ENCODE measurements at places on chromosomes 2 and 18. TPM values are rescaled to one million over a fixed set of nuclear protein-coding genes. Genes with fewer than 3 reads are reported as not detected.

- no peak for DNase-seq
Observed at GRCh38 chr2:13218205-13218604, 501.5 kb downstream of the TRIB2 start.

GRCh38 chr2:129857200-129857599 is 122.3 kb upstream of the RAB6C start:
- DNase-seq, result no peak

DNA sequence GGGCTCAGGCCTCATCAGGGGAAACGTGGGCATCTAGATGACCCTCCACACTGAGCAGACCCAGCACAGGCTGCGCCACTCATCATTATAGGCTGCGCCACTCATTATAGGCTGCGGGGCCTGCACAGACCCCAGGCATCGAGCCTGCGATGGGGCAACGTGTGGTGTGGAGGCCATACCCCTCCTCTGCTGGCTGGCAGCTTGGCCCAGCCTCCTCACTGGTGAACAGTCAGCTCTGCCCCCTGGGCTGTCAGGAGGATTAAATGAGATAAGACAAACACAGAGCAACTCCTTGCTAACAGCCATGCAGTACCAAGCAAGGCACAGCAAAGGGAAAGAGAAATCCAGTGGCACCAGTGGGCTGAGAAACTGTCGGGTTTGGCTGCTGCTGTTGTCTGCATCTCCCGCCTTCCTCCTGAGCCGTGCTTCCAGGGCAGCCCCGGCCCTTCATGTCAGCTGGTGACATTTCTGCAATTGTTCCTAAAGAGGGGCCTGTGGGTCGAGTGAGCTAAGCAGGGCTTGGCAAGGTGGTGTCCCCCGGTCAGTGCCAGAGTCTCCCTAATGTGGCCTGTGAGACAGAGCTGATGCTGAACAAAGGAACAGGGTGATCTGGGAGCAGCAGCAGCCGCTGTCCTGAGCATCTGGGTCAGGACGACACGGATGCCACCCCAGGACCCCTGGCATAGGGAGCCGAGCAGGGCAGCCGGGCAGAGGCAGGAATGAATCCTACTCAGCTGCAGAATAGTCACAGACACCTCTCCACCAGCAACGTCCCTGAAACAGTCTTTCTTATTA is 48.7 kb downstream of the RRM2 start:
- DNase-seq, result no peak

GRCh38 chr2:233117811-233118647 is 57.9 kb downstream of the INPP5D start:
- no peak for DNase-seq

DNA sequence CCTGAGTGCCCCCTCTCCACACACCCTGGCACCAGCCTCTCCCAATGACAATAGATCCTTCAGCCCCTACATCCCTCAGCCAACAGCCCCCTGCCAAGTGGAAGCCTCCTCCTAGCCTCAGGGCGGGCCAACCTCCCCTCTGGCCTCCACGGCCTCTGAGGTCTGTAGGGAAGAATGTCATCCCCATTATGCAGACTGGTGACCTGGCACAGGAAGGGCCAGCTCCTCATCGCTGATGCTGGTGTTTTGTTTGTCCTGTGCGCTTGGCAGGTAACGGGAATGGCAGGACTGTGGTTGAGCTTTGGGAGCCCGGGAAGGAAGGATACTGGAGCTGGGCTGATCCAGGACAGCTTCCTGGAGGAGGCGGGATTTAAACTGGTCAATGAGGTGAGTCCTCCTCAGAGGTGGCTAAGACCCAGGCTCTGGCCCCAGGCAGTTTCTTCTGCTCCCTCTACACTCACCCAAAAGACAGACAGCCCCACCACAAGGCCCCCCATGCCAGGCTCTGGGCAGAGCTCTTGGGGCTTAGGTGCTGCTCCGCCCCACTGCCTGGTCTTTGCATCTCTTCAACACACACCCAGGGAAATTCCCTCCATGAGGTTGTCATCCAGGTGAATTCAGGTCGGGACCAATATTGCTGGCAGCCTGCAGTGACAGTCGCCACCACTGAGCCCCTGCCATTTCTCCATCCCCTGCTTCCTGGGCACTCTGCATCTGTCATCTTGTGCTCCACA is 75.2 kb upstream of the SMAD7 start:
- DNase-seq, result no peak

The CSRNP3 gene
- total RNA-seq, result 3.3 TPM

The MEP1B gene
- 0.08 TPM for total RNA-seq

Measured in myocyte (in vitro differentiated cells).